Ascending aorta (tissue), 2 donors: ENCODE measurements at places on chromosomes 5 and 9. TPM values are rescaled to one million over a fixed set of nuclear protein-coding genes. Genes with fewer than 3 reads are reported as not detected.

DNA sequence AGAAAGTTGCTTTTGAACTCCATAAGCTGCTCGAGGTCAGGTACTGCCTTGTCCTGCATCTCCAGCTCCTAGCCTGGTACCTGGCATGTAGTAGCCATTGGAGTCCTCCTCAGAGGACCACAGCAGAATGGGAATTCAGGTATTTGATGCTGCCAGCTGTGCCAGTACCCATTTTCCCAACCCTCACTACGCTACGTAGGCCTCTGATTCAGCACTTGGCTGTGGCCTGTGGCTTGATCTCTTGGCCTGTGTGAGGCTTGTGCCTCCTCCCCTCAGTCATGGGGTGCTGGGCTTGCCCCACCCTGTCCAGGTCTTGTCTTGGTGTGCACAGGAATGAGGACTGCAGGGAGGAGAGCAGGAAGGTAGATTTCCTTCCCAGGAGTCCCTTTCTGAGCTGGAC, 11.8 kb downstream of the OTULIN start:
- DNase-seq, result no peak

- no peak for DNase-seq
Measured at GRCh38 chr5:53373451-53374158, 106.8 kb upstream of the FST start.

GRCh38 chr9:4936823-4937222, 48.2 kb upstream of the JAK2 start:
- DNase-seq, result no peak

DNA sequence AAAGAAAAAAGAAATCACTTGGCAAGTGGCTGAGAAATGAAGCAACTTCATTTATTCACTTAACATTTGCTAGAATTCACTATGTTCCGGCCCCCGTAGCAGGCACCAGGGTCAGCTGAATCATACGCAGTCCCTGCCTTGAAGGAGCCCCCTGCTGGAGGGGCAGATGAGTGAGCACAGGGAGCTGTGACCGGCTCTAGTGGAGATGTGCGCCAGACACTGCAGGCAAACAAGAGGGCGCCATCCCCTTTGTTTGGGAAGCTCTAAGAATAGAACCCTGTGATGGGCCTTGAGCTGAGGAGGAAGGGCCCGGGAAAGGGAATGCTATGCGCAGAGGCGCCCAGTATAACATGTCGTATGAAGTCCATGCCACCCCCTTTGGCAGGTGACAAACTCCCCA, 20.2 kb upstream of the RPL26L1 start:
- no peak for DNase-seq

DNA sequence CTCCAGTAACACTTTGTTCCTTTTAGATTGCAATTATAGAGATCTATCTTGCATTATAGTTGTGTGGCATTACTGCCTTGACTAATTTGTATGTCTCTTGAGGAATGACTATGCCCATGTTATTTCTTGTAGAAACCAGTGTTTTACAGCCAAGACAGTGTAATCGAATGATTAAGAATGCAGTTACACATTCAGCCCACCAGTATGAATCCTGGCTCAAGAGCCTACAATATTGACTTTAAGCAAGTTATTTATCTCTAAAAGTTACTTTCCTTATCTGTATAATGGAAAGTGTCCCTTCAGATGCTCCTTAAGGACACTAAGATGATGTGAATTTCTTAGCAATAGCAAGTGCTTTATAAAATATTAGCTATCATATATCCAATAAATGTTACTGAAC, 9.7 kb upstream of the SNX24 start:
- DNase-seq, result no peak

- DNase-seq, result peak; percentile 79
Measured at GRCh38 chr9:33159777-33160127, 7.4 kb downstream of the B4GALT1 start.

GRCh38 chr5:10536931-10537579, 26.8 kb upstream of the ANKRD33B start:
- no peak for DNase-seq

- DNase-seq, result no peak
Measured at GRCh38 chr5:37412515-37412914, 33.4 kb downstream of the WDR70 start.

GRCh38 chr5:73280386-73280785, 107.4 kb downstream of the TMEM174 start:
- DNase-seq, result no peak

DNA sequence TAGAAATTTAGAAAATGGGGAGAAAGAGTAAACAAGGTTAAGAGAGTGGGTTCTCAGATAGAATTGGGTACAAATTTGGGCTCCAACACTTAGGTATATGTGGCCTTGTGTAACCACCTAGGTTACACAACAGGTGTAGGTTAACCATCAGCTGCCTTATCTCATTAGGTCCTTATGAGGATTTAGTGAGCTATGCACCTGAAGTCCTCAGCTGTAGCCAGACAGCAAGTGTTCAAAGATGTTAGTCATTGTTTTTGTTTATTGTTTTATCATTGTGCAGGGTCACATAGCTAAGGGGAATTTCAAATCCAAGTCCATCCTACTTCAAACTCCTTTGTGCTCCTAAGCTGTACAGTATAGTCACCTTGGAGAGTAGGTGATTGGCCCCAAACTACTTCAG, 970 bp upstream of the TRIM32 start:
- no peak for DNase-seq

GRCh38 chr9:22097707-22098106, 88.6 kb upstream of the CDKN2B start:
- no peak for DNase-seq

DNA sequence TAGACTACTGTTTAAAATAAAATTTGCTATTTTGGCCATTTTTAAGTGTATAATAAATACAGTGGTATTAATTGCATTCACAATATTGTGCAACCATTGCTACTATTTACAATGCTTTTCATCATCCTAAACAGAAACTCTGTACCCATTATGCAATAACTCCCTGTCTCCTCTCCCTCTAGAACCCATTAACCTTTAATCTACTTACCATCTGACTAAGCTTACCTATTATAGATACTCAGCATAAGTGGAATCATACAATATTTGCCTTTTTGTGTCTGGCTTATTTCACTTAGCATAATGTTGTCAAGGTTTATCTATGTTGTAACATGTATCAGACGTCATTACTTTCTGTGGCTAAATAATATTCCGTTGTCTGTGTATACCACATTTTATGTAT, 25.9 kb downstream of the CD14 start:
- DNase-seq, result no peak

- no peak for DNase-seq
Measured at GRCh38 chr5:26948921-26949320, 89.5 kb downstream of the CDH9 start.

- DNase-seq, result no peak
Measured at GRCh38 chr9:78273761-78274160, 23.2 kb upstream of the PSAT1 start.

GRCh38 chr5:89267788-89268187, 384.8 kb upstream of the MEF2C start:
- DNase-seq, result no peak

DNA sequence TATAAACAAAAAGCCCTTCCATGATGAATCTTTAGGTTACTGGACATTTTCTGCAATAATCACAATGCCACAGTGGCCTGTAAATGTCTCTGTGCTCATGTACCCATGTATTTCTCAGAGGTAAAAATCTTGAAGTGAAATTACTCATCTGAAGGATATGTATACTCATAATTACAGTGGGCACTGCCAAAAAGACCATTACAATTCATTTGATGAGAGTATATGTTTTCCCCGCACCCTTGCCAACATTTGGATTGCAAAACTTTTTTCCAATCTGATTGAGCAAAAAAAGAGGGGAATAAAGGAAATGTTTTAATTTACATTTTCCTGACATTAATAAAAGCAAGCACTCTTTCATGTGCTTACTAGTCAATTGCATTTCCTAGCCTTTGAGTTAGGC, 110.5 kb downstream of the EPB41L4A start:
- no peak for DNase-seq

GRCh38 chr5:167123126-167123525, 1168.3 kb upstream of the WWC1 start:
- no peak for DNase-seq

DNA sequence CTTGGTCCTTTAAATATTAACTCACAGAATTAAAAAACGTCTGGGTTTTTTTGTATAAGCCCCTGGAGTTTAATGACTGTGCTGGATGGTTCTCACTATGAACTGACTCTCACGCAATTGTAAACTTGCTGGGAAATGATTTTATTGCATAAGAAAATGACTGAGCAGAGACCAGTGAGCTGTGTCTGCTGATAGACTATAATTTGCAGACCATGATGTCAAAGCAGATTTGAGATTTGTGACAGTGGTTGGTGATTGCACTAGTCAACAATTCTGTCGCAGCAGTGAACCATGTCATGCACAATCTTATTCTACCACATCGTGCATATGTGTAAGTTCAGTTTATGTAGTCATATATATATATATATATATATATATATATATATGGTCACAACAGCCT, 85.7 kb upstream of the C9orf72 start:
- DNase-seq, result no peak

- no peak for DNase-seq
Measured at GRCh38 chr5:1535646-1536045, 11.9 kb upstream of the LPCAT1 start.

- DNase-seq, result no peak
Measured at GRCh38 chr5:150243590-150243989, 46.0 kb downstream of the CAMK2A start.

DNA sequence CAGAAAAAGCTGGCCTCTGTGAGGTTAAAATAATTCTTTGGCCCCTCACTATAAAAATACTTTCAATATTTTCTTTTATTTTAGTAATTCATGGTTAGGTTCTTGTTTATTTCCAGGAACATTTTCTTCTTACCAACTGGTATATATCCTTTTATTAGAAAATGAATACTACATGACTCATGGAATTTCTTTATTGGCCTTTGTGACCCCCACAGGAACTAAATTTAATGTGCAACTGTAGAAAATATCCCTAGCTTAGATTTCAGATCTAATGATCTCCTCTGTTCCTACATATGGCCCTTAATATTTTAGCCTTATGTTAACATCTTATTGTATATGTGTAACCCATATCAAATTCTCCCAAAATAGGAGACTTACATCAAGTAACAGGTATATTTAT, 429.9 kb downstream of the NR2F1-AS1 start:
- no peak for DNase-seq

GRCh38 chr5:138093036-138093435, 9.2 kb downstream of the WNT8A start:
- DNase-seq, result no peak

DNA sequence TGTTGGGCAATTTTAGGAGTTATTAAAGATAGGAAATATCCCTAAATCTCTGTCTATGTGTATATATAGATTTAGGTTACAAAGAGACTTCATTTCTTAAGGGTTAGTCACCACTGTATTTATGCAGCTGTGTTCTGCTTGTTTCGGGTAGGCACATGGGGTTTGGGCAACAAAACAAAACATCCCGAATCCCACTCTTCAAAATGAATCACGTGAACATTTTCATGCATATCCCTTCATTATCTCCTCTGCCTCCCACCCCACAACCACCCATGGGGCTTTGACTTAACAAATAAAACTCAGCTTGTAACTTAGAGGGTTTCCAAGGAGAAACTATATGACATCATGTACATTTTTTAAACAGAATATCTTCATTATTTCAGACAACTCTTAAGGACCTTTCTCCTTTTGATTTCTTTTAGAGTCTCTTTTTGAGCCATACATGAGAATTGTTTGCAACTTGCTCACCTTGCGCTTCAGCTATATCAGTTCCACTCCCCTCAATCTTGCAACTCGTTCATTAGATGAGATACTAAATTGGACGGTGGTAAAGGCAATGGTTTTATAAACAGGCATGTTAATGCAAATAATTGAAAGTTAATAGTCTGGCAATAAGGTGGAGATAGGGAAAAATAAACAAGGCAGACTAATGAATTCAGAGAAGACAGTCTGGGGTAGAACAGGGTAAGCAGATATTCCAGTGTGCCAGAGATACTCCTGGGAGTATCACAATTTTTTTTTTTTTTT, 136.7 kb downstream of the CD180 start:
- DNase-seq, result no peak

GRCh38 chr5:59648038-59648831, 245.3 kb downstream of the PDE4D start:
- no peak for DNase-seq

DNA sequence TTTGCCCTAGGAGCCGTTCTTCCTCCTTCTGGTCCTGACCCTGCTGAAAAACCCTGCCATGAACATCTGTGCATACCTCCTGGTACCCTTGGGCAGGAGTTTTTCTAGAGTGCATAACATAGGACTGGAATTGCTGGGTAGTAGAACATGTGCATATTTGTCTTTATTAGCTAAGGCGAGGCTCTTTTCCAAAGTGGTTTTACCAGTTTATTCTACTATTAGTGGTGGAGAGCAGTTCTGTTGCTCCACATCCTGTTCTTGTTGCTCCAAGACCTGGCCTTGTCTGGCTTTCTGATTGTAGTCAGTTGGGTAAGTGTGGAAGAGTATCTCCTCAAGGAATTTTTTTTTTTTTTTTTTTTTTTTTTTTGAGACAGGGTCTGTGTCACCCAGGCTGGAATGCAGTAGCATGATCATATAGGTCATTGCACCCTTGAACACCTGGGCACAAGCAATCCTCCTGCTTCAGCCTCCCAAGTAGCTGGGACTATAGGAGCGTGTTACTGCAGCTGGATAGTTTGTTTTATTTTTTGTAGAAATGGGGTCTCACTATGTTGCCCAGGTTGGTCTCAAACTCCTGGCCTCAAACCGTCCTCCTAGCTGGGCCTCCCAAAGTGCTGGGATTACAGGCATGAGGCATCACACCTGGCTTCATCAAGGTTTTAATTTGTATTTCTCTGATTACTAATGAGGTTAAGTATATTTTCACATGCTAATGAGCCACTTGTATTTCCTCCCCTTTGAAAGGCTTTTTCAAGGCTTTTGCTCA, 85.2 kb downstream of the SPRY4 start:
- no peak for DNase-seq

- DNase-seq, result no peak
Measured at GRCh38 chr5:172932313-172933017, 26.8 kb upstream of the RPL26L1 start.

GRCh38 chr9:136194540-136194939, 10.4 kb downstream of the LHX3 start:
- DNase-seq, result no peak

The NCS1 gene
- 34.7 TPM for total RNA-seq

The MEIKIN gene
- not detected for total RNA-seq

The LMX1B gene
- 1.9 TPM for total RNA-seq

The PCDHB7 gene
- 7.6 TPM for total RNA-seq

The LCP2 gene
- 9.3 TPM for total RNA-seq

The ZNF300 gene
- total RNA-seq, result 2.9 TPM

The SH3TC2 gene
- total RNA-seq, result 0.21 TPM

The FGF1 gene
- 23.5 TPM for total RNA-seq

The CATSPER3 gene
- total RNA-seq, result not detected

The RXRA gene
- 64.1 TPM for total RNA-seq

The ENHO gene
- not detected for total RNA-seq

The FCN1 gene
- not detected for total RNA-seq

The DMRT2 gene
- total RNA-seq, result 7.2 TPM

The CCDC192 gene
- total RNA-seq, result not detected

The C5orf15 gene
- 177 TPM for total RNA-seq

The FOXD4 gene
- not detected for total RNA-seq

The SV2C gene
- not detected for total RNA-seq

The CTNND2 gene
- 0.11 TPM for total RNA-seq

The KIF20A gene
- total RNA-seq, result not detected

The PKD2L2 gene
- not detected for total RNA-seq

The KIF4B gene
- total RNA-seq, result not detected

The FBP2 gene
- total RNA-seq, result not detected

The MEF2C gene
- 138 TPM for total RNA-seq

The B4GALT7 gene
- 25.7 TPM for total RNA-seq
